Activated naive CD4-positive, alpha-beta T cell treated with anti-CD3 and anti-CD28 coated beads, Interleukin-2, amount 50 U/mL, for 72 hours (primary cell): ENCODE measurements at places on chromosomes 4 and X. TPM values are rescaled to one million over a fixed set of nuclear protein-coding genes. Genes with fewer than 3 reads are reported as not detected.

The BBS12 gene
- 5.8 TPM for total RNA-seq

DNA sequence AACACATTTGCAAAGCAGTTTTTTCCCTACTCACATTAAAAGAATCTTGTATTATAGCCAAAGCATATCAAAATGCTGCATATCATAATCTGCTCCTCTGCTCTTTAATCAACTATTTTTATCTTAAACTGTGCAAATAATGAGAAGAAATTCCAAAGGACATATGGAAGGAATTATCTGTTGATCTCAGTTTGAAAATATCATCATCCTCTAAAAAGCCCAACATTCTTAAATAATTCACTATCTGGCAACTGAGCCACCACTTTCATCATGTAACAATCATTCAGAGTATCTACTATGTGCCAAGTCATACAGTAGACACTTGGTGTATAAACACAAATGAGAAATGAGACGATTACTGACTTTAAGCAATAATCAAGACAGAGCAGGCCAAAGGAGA is 63.0 kb downstream of the PRSS12 start:
- DNase-seq, result no peak

DNA sequence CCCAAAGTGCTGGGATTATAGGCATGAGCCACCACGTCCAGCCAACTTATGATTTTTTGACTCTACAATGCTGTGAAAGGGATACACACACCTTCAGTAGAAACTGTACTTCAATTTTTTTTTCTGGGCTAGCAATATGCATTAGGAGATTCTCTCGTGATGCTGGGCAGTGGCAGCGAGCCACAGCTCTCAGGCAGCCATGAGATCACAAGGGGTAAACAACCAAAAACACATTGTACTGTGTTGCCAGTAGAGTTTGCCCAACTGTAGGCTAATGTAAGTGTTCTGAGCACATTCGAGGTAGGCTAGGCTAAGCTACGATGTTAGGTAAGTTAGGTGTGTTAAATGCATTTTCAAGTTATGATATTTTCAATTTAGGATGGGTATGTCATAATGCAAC is 25.7 kb downstream of the RAB33A start:
- DNase-seq, result no peak

The ASB12 gene
- total RNA-seq, result not detected

- DNase-seq, result no peak
Observed at GRCh38 chrX:47863187-47863586, 26.5 kb downstream of the ZNF81 start.

- no peak for DNase-seq
Observed at GRCh38 chr4:151359576-151359975, 34.2 kb upstream of the SH3D19 start.

The RPS6KA6 gene
- 0.07 TPM for total RNA-seq

DNA sequence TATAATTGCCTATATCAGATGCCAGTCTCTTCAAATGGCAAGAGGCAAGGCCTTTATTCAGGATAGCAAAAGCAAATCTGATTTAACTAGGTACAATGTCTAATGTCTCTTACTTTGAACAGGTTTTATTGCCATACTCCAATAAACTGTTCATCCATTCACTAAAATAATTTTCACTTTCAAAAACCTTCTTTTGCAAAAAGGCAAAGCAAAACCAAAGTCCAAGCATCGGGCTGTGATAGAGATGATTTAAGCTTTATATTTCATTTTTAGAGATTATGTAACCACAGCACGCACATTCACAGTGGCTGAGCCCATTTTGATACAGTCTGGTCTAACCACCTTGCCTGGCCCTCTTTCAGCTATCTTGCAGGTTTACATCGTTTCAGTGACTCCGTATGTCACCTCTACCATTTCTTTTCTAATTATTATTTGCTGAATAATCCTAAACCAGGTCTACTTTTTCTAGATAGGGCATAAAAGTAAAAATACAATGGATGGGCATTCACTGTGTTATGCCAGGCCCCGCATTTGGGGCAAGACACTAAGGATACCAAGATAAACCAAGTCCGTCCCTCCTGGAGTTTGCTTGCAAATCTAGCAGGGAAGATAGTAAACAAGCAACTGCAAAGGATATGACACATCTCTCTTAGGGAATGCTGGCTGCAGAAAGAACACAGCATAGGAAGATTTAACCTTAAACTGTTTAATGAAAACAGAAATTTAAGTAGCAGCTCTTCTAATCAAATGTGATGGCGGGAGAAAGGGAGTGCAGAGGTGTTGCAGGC is 1.8 kb downstream of the CASP3 start:
- no peak for DNase-seq

DNA sequence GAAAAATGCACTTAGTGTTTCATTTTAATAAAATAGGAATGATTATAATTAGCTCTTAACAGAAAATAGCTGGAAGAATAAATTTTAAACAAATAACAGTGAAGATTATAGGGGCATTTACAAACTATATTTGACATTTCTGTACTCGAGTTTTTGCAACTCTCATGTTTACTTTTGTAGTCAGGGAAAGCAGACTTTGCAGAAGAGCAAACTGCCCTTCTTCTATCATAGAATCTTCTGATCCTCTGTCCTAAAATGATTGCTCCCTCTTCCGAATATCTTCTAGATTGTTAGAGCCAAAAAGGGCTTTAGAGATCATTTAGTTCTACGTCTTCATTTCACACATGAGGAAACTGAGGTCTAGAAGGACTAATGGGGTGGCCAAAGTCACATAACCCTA is 219.0 kb downstream of the RELL1 start:
- DNase-seq, result no peak

The DNAAF6 gene
- total RNA-seq, result not detected

DNA sequence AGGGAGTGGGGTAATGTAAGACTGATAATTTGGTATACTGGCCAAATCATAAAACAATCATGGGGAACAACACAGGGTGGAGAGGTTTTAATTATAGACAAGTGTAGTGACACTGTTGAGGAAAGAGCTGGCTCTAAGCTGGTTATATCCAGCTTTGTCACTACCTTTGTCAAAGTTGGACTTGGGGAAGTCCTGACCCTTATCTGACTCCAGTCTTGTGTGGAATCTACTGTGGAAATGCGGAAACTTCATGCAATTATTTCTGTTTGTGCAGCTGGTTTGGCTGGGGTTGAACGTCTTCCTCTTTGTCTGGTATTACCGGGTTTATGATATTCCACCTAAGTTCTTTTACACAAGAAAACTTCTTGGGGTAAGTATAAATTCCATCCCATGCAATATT is 2.0 kb downstream of the CYBB start:
- no peak for DNase-seq

- DNase-seq, result no peak
Observed at GRCh38 chr4:65033899-65034298, 624.6 kb upstream of the TECRL start.

- no peak for DNase-seq
Observed at GRCh38 chrX:101676571-101676970, 16.9 kb upstream of the ARMCX2 start.

GRCh38 chr4:33446953-33447352 is 2726.8 kb downstream of the PCDH7 start:
- no peak for DNase-seq

The GPR50 gene
- not detected for total RNA-seq

The CACNA1F gene
- total RNA-seq, result 1.7 TPM

GRCh38 chr4:124526331-124526730 is 186.2 kb downstream of the ANKRD50 start:
- DNase-seq, result no peak

The F8A2 gene
- total RNA-seq, result not detected

DNA sequence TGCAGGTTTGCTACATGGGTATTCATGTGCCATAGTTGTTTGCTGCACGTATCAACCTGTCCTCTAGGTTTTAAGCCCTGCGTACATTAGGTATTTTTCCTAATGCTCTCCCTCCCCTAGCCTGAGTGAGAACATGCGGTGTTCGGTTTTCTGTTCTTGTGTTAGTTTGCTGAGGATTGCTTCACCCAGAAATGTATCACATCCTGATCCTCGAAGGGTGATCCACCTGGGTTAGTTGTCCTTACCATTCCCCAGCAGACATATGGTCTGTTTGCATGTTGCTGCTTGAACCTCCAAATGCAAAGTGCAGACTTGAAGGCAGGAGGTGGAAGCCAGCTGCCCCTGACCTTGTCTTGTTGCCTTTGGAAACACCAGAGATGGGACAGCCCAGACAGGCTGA is 161.5 kb upstream of the WDR1 start:
- DNase-seq, result no peak

DNA sequence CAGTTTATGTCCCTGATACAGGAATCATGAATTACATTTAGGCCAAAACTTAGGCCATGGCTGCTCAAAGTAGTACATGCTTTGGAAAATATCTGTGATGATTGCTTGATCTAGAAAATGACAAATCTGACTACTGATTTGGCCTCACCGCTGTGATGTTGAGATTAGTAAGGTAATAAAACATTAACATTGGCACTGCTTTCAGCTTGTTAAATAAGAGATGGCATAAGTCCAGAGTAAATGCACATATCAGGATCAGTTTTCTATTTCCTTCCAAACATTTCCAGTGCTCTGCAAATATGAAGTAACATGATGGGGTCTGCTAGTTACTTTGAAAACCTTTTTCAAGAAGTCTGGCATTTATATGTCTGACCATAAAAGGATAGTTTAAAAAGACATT is 687.3 kb upstream of the ACTRT1 start:
- no peak for DNase-seq

GRCh38 chr4:170374770-170375169 is 285.0 kb upstream of the AADAT start:
- no peak for DNase-seq

DNA sequence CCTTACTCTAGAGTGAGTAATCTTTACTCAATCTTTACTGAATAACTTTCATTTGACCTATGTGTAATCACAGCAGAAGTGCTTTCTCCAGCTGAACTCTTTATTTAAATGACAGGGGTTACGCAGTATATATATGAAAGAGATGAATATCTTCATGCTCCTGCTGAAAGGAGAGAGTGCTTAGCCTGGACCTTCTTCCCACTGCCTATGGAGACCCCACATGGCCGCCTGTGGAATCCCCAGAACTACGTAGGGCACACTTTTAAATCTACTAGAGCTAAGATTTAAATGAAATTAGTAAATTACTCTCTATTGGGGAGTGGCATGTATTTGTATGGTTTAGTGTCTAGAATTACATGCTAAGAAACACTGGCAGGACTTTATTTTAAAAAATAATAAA is 391.2 kb downstream of the ANKRD50 start:
- no peak for DNase-seq

DNA sequence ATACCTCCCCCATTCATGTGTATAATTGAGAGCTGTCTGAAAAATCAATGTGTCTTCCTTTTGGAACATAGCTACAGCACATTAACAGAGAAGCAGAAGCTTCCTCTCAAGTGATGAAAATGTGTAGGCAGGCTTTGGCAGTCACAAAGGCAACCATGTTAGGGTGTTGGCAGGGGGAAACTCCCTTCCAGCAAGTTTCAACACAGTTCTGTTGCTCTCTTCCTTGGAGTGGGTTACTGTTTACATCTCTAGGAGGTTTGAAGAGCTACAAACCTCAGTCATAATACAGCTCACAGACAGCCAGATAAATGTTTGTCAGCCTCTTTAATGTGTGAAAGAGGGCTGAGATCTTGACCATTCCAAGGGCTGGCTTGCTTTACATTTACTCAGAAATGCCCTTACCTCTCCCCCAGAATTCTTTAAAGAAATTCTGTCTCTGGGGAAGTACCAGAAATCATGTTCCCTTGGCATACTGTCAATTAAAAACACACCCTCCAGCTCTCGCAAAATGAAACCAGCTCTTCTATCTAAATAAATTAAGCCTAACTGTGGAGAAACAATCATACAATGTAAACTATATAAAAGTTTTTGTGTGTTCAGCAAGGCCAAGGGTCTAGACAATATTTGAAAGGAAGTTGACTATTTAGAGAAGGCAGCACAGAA is 18.9 kb downstream of the ZBTB33 start:
- no peak for DNase-seq

- no peak for DNase-seq
Observed at GRCh38 chr4:125728568-125728967, 413.8 kb downstream of the FAT4 start.

The ADGRG2 gene
- not detected for total RNA-seq

DNA sequence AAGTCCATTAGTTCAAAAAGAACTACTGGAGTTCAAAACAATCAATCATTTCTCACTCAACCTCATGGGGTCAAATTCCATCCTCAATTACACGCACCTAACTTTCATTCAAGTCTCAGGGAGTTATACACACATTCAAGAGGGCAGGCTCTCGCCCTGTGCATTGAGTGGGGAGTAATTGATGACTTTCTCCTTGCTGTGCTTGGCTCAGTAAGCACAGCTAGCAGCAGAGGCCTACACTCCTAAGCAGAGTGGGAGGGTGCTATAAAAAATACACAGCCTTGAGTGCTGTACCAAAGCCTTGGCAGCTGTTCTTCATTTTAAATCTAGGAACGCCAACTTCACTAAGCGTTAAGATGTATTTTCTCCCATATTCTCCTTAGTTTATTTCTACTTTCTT is 958.3 kb upstream of the ADGRL3 start:
- no peak for DNase-seq

GRCh38 chr4:128757712-128758111 is 51.8 kb upstream of the JADE1 start:
- no peak for DNase-seq

DNA sequence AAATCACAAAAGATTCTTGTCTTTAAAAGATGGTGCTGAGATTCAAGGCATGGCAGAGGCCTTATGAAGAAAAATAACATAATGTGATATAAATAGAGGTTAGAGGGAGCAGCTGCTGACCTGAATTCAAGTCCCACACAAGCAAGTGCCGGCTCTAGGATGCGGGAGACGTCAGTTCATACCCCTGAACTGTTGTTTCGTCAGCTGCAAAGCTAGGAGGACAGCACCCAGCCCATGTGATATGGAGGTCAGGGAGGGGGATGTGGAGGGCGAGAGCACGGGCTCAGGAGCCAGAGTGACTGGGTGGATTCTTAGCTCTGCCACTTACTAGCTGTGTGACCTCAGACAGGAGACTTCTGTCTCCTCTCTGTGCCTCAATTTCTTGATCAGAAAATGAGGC is 77.9 kb downstream of the JAKMIP1 start:
- DNase-seq, result no peak

DNA sequence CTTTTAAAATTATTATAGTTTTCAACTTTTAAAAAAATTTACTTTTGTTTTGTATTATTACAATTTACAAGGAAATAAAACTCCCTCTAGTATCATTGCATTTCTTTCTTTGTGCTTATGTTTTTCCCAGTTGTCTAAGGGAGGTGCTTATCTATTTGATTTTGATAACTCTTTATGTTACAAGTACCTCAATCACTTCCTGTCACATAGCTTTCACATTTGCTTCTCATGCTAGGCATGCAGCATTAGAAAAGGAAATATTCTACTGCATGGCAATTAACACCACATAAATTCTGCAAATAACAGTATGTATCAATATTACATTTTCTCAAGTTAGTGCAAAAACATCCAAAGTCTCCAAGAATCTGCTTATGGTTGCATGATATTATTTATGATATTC is 180.3 kb upstream of the HS3ST1 start:
- no peak for DNase-seq

- DNase-seq, result no peak
Observed at GRCh38 chr4:5192271-5192670, 141.0 kb downstream of the STK32B start.

The SNCA gene
- not detected for total RNA-seq

The RASSF6 gene
- not detected for total RNA-seq
